GM18507 (cell line): ENCODE measurements at places on chromosomes 6 and 20.

DNA sequence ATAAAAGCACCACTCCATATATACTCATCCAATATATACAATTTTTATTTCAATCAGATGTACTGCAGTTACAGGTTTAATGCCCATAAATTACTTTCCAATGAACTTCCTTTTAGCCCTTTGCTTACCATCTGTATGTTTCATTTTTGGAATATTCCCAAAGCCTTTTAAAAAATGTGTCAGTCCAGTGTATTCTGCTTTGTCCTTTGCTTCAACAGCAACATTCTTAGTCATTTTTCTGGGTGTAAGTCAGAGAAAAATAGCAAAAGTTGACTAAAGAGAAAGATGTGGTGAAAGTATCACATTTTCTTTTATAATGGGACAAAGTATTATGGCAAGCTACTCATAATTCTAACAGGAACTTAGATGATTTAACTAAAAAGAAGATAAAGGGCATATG lies 15.2 kb downstream of the DSE start:
- DNase-seq = no peak

DNA sequence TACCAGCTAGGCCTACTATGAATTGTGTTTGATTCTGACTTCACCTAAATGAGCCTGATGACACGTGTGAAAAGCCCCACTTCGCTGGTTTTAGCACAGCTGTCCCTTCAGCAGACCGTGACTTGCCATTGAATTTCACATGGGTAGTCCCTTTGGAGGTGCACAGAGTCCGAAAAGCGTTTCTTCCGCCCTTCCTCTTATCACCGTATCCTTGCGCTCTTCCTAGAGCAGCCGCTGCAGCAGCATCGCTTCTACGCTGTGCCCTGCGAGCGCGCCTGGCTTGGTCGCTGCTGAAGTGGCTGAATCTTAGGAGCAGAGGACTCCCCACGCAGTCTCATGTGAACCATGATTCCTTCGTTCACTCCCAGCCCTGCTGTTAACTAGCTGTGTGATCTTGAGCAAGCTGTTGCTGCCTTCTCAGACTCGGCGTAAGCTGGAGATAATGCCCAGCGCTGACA lies 127.0 kb downstream of the PACRG start:
- no peak for DNase-seq

DNA sequence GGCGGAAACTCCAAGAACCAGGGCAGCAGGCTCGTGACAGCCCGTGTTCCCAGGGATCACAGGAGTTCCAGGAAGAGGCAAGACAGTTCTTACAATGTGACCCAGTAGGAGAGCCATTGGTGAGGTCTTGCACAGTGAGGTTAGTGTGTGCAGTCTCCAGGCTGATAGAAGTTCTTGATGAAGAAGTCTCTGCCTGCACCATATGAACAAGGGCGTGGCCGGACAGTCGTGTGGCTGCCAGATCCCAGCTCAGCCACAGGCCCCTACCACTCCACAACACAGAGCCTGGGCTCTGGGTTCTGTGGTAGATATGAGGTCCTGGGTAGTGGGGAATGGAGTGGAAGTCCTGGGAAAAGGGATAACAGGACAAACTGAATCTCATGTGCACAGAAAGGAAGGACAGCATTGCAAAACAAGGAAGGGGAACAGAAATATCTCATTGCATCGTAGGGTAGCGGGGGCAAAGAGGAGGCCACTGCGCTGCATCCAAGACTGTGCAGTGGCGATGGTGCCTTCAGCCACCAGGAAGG lies 65.2 kb downstream of the STX11 start:
- no peak for DNase-seq

DNA sequence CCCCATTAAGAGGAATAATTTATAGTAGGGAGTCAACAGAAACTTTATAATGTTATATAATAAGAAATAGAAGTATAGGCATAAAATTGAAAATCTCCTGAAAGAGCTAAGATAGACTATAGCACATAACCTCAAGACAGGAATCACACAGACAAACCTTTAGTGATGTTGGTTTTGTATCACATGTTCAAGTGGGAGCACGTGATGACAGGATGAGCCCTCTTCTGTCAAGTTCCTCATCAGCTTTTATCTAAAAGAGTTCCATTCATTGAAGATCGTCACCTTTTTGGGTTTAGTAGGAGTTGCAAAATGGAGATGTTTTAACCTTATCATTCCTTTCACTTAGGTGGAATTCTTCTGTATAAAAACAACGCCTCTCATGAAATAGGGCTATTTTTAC lies 127.0 kb downstream of the MCHR2 start:
- no peak for DNase-seq

DNA sequence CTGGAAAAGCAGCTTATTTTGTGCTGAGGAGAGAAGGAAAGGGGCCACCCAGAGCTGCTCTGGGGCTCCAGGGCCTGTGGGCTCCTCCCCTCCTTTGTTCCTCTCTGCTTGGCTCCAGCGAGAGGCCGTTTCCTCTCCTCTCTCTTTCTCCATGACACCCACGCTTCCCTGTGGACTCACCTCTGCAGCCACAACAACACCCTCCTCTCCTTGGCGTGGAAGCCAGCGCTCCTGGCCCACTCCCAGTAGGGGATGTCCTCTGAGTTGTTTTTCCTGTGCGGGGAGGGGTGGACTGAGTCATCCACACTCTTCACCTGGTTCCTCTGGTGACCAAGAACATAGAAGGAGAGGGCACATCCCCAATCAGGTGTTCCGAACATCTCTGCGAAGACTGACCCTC lies 4.9 kb upstream of the CDSN start:
- DNase-seq = no peak

DNA sequence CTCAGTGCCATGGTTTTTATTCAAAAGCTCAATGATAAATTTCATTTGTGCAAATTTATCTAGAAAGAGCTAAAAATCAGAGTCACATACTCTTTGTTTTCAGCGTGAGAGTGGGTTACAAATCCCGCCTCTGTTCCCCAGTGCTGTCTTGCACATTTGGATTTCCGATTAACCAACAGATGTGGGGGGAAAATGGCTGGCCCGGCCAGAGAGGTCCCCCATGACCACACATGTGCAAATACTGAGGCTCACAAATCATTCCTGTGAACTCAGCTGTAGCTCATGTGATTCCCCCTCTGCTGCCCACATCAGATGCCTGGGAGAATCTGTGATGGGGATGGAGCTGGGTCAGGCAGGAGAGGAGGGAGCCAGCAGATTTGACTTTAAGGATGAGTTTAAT lies 168.7 kb downstream of the PAX1 start:
- no peak for DNase-seq
